ENCODE measurements at places on chromosomes 11 and 22.

- no peak for DNase-seq
These were observed 104.3 kb upstream of the BLID start for GRCh38 chr11:122220321-122220720.

GRCh38 chr22:24693379-24693778 is 81.1 kb downstream of the PIWIL3 start:
- no peak for DNase-seq

- no peak for DNase-seq
These were observed 5.1 kb upstream of the SCARF2 start for GRCh38 chr22:20442485-20443284.

GRCh38 chr11:28168718-28169117 is 60.5 kb downstream of the METTL15 start:
- DNase-seq, result no peak

GRCh38 chr11:113736323-113736722 is 30.2 kb upstream of the TMPRSS5 start:
- DNase-seq, result no peak

DNA sequence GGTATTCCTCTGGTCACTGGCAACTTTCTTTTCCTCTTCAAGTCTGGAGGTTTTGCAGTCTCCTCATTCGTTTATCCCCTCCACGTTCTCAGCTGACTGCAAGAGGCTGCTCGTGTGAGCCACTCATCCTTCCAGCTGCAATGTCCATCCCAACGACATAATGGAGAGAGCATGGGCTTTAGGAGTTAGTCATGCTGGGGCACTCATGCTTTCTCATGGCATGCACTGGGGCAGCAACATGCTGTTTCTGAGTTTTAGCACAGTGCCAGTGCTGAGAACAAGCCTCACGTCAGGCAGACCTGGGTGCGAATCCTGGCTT is 7.1 kb downstream of the DCPS start:
- no peak for DNase-seq

GRCh38 chr11:7677071-7677470 is 3.8 kb upstream of the CYB5R2 start:
- no peak for DNase-seq

DNA sequence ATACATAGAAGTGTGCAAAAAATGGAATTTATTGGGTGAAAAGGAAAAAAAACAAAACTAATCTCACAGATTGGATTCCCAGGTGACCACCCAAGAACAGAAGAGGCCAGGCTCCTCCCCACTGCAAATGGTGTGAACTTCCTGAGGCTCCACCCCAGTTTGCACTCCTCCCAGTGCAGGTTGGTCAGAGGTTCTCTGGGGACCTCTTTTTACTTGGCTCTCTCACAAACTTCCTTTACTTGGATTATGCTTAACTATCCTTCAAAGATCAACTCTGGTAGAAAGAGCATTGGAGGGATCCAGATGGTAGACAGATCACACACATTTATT is 138.9 kb upstream of the CCDC90B start:
- no peak for DNase-seq

GRCh38 chr11:60915248-60915914 is 1.4 kb downstream of the TMEM109 start:
- DNase-seq, result peak; percentile 41

GRCh38 chr11:126084608-126084912 is 21.9 kb upstream of the CDON start:
- no peak for DNase-seq

GRCh38 chr11:3964935-3965604 is 109.6 kb downstream of the STIM1 start:
- no peak for DNase-seq

GRCh38 chr22:49209452-49210195 is 618.0 kb downstream of the BRD1 start:
- DNase-seq, result no peak

DNA sequence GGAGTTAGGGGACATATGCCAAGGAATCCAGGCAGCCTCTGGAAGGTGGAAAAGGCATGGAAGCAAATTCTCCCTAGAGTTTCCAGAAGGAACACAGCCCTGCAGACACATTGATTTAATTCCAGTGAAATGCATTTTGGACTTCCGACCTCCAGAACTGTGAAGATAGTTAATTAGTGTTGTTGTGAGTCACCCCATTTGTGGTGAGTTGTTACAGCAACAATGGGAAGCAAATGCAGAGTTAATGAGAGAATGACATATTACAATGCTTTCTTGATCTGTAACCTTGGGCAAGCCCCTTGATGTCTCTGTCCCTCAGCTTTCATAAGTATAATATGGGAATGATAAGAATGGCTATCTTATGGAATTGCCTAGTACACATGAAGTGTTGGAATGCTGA is 178.7 kb downstream of the KIRREL3 start:
- no peak for DNase-seq

DNA sequence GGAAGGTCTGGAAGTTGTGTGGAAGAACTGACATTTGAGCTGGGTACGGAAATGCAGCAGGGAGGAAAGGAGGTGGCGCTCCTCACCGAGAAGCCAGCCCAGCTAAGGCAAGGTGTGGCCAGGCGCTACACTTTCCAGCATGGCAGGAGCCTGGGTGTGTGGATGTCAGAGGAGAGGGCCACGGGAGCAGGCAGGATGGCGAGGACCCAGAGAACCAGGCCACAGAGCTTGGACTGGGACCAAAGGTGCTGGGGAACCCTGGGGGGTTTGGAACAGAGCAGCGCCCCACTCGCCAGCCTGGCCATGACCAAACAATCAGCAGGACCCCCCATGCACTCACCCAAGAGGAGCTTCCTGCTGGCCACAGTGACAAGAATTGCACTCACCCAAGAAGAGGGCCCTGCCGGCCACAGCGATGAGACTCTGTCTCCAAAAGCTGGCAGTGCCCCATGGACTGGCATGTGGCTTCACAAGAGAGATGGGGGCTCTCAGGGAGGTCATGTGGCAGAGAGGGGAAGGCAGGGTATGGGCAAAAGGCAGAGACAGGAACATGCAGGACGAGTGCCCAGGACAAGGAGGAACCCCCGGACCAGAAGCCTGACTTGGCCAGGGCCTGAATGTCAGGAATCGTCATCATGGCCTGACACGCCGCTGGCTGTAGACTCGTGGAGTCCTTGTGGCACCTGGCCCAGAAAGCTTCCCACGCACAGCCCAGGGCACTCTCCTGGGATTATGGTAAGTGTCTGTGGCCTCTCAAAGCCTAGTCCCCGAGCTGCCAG is 45.4 kb downstream of the IGF2 start:
- DNase-seq, result no peak

DNA sequence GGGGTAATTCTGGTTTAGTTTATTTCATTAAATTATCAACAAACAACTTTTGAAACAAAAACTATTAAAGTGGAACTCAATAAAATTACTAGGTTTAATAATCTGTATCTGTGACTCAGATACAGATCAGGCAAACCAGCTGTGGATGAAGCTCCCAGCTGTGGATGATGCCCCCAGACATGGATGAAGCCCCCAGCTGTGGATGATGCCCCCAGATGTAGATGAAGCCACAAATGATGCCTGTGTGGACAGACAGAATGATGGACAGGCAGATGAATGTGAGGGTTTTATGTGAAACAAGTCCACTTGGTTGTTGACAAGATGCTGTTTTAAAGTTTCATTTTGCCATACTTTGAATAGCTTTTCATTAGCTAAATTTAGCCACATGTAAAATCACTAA is 5.8 kb upstream of the ZNF74 start:
- DNase-seq, result no peak

DNA sequence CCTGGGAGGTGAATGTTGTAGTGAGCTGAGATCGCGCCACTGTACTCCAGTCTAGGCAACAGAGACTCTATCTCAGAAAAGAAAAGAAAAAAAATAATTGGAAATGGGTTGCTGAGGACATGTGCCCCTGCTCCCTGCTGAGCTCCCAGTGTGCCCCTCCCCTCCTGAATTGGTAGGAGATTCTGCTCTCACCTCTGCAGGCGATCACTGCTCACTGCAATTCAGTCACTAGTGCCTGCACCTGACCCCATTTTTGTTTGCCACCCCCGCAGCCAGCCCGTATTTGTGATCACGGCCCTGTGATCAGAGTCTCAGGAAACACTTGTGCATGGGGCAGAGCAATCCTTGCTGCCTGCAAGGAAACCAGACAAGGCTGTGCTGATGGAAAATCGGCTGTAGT is 16.3 kb upstream of the SEC14L3 start:
- DNase-seq, result no peak

DNA sequence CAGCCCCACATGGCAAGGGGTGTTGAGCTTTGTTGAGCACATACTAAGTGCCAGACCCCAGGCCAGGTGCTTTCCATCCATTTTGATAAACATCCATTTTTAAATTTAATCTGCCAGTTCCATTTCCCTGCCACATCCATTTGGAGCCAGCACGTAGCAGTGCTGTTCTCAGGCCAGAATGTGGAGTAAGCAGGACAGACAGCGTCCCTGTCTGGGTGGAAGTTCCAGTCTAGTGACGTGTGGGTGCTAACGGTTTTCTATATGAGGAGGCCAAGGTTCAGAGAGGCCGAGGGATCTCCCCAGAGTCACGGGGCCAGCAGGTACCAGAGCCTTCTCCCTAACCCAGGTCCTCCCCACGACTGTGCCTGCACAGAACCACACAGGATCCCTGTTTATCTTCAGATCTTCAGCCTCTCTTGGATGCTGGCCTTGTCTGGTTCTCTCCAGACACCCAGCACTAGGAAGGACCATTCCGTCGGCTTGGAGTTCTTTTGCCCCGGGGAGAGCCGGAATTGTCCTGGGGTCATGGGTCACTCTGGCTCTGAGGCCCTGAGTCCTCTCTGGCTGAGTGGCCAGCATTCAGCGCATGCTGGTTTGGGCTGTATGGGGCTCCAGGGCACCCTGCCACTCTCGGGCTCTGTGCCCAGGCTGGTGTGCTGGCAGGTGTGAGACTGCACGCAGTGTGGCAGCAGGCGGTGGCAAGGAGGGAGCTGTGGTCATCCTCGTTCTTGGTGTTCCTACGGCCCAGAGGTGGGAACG is 63.6 kb upstream of the PPARA start:
- DNase-seq, result no peak

DNA sequence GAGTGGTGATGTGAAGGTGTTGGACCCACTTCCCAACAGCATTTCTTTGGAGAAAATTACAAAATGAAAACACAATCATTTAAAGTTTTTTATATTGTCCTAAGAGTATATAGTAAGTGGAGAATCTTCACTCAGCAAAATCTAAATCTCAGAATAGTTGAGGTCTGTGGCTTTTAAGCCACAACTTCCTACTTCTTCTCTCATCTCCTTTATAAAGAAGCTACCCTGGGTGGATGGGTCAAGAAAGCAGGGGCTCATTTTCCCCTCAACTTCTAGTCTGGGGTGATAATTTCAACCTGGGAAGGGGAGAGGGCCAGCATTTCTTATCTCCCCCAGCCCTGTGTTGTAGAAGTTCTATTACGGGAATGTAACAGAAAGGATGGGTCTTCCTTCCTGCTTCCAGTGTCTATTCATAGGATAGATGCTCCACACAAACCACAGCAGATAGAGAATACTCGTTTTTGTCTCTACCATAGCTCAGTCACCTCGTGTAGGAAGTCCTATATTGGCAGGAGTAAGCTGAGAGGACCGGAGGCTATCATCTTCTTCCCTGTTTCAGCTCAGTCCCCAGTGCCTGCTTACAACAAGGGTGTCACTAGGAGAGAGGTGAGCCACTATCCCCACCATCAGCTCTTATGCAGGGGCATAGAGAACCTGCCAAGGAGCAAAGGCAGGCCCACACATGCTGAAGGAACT is 341.5 kb downstream of the CASP12 start:
- DNase-seq, result no peak

DNA sequence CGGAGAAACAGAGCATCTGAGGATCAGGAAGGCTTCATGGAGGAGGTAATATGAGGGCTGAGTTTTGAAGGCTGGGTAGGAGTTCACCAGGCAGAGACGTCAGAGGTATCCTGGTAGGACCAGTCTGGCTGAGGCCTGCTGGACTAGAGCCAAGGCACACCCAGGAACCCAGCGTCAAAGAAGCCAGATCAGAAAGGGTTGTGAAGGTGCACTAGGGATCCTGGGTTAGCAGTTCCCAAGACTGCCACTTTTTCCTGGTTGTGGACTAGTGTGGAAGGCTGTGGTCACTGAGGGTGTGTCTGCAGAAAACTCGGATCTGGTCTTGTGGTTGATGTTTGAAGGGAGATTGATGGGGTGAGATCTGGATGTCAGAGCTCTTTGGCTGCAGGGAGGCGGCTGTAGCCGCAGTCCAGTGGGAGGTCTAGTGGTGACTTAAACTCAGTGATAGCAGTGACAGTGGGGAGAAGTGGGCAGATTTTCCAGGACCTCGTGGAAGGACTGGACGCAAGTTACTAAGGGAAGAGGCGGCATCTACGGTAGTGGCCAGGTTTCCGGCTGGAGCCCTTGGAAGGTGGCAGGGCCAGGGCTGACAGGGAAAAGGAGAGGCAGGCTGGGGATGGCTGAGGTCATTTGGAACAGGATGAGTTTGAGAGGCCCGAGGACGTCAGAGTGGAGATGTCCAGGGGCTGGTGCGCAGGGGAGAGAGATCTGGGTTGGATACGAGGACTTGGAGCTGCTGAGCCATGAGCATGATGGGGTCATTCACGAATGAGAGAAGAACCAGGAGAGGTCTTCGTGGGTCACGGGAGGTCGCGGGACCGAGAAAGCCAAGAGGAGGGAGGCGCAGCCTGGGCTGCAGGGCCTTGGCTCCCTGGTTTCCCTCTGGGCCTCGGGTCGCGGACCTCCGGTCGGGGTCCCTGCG is 10.9 kb downstream of the RELA start:
- no peak for DNase-seq

DNA sequence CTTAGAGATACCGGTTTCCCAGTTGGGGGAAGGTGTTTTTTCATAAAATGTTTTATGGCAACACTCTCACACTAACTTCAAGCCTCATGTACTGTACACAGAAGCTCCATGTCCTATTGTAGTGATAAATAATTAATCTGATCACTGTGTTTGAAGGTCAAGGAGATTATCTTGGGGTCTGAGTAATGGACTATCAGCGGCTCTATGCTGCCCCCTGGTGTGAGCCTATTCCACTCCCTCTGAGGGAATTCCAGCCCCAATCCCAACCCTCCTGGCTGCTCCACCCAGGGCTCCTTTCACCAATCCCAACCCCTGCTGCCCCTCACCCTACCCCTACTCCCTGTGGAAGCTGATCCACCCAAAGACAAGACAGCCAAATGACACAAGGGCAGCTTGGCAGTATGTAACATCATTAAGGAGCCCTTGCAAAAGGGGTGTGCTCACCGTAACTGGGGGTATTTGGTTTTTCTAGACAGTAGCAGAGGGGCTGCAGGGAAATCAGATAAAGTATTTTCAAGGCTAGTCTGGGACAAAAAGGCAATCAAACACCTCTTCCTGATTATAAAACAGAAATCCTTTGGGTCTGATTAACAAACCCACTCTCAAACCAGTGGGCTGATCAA is 22.3 kb downstream of the HPS4 start:
- DNase-seq, result peak; percentile 33

- no peak for DNase-seq
These were observed 19.0 kb downstream of the MPPED2 start for GRCh38 chr11:30567120-30567519.

Data from stimulated activated CD4-positive, alpha-beta T cell treated with anti-CD3 and anti-CD28 coated beads, Interleukin-2, amount 100 ng/mL, for 48 hours (primary cell).